Lung (tissue), 17 donors: ENCODE measurements at places on chromosomes 4 and X. TPM values are rescaled to one million over a fixed set of nuclear protein-coding genes. Genes with fewer than 3 reads are reported as not detected.

Gene DNAJB14
- 24.1 TPM for polyA plus RNA-seq

Gene DNAAF6
- 2.7 TPM for polyA plus RNA-seq

Gene SERPINA7
- polyA plus RNA-seq, result not detected

- DNase-seq, result no peak
These were observed 801.9 kb downstream of the TECRL start for GRCh38 chr4:63607169-63607872.

DNA sequence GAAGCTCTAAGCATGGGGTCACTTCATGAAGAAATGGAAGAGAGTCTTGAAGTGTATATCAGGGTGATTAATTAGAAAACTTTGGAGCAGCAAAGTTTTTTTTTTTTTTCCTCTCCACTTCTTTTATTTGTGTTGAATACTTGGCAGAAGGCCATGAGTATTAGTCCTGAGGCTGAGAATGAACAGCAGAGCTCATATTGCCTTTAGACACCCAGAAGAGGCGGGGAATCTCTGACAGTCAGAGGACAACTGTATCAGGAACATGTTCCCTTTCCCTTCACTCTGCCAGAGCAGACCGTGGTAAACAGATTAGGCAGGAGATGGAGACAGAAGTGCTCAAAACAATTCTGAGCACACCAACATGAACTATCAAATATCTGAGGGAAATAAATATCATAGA lies 300.9 kb downstream of the FAM47A start:
- DNase-seq, result peak; percentile 7

DNA sequence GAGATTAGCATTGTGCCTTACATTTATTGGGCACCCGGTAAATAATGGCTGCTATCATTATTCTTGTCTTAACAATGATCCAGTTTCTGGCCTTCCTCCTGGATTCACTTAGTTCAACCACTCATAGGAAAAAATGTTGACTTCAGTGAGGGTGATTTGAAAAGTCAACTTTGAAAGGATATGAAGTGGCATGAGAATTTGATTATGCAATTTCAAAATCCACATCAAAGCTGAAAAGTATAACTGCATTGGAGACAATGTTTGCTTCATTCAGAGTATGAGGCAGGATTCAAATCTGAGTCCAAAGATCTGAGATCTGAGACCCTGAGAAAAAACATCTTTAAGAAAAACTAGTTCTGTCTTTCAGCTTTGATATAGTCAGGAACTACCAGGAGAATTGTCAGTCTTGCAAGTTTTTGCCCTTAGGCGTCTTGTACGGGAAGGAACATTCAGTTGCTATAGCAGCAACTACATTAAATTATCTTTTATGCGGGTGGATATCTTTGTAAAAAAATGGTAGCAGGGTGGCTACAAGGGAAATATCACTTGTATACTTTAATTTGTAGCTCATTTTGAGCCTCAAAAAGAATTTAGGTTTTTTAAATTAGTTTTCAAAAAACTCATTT lies 587.5 kb upstream of the LCORL start:
- DNase-seq, result peak; percentile 43

DNA sequence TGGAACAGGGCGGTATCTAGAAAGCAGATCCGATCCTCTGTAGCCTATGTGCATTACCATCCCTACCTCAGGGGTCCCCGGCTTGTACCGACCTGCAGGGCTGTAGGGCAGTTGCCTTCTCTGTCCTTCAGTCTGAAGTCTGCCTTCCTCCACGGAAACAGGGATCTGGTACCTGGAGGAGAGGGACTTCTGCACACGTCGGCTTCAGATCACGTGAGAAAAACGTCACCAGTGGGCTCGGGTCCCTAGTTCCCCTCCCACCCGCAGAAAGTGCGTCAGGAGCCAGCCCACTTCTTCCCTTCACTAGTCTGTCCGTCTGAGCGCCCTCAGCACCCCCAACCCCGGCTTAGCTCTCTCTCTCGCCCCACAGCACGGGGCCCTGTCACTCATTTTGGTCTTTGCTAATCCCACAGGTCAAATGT lies at the start of gene TCEAL5:
Gene TCEAL5, minus strand, starts transcription at position 170 of the 422 bp plus-strand sequence. CDS start 2,187 bp downstream, outside the sequence.
- DNase-seq, result peak; percentile 15

DNA sequence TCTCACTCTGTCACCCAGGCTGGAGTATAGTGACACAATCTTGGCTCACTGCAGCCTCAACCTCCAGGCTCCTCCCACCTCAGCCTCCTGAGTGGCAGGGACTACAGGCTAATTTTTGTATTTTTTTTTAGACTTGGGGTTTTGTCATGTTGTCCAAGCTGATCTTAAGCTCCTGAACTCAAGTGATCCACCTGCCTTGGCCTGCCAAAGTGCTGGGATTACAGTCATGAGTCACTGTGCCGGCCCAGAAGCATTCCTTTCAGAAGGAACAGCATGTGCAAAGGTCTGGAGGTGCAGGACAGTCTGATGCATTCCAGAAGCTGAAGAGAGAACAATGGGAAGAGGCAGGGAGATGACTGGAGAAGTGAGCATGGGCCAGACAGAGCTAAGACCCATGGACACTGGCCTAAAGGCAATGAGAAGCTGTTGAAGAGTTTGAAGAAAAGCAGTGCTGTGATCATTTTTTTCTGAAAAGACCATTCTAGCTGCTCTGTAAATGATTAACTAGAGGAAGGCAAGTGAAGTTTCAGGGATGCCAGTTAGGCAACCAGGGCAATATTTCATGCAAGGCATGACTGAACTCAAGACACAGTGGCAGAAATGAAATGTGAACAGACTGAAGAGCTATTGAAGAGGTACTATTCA lies 43.2 kb downstream of the MANBA start:
- no peak for DNase-seq

DNA sequence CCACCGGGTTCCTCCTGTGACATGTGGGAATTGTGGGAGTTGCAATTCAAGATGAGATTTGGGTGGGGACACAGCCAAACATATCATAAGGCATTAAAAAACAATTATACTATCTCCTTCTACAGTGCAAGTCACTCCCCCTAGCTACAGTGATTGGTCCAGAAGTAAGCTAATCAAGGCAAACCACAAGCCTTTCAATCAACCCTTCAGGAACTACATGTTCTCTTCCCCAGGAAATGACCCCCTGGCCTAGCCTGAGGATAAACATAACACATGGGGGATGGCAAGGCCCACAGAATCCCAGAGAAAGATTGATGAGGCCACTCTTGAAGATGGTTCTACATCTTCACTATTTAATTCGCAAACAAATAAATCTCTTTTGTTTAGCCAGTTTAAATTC lies 25.2 kb upstream of the FAM241A start:
- DNase-seq, result no peak

DNA sequence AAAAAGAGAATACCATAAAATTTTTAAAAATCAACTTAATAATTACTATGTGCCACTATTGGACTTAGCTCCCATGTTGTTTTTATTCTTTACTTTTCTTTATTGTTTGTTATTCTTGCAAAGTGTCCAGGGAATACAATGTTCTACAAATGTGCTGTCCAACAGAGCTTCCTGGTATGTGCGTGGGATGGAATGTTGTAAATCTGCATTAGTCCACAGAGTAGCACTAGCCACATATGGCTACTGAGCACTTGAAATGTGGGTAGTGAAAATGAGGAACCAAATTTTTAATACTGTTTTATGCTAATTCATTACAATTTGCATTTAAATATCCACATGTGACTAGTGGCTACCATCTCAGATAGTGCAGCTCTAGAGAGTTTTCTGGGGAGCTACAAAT lies 14.3 kb upstream of the CORIN start:
- DNase-seq, result no peak

DNA sequence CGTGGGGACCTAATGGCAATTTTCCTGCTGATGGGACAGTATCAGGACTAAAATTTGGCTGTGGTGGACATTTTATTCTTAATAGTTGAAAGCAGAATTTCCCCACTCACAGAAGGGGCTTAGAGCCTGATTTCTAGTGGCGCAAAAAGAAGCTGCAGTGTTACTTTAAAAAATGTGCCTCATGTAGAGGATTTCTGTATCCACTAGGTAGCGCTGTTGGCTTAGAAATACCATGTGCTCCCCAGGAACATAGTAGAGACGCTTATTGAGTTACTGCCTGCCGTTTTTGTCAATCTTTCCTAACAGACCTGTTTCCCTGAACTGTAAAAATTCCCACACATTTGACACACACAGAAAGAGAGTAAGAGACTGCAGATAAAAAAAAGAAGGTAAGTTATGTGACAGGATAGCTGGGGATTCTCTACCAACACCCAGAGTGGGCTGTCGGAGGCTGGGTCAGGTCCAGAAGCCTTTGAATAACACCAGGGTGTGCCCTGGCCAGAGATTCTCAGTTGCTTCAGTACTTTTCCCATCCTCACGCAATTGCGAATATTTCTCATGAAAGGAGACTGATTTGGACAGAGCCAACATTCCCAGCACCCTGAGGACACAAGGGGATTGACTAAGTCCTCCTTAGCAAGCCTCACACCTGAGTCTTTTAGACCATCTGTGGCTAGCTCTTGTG lies 88.4 kb downstream of the ZXDA start:
- peak; percentile 54 for DNase-seq

DNA sequence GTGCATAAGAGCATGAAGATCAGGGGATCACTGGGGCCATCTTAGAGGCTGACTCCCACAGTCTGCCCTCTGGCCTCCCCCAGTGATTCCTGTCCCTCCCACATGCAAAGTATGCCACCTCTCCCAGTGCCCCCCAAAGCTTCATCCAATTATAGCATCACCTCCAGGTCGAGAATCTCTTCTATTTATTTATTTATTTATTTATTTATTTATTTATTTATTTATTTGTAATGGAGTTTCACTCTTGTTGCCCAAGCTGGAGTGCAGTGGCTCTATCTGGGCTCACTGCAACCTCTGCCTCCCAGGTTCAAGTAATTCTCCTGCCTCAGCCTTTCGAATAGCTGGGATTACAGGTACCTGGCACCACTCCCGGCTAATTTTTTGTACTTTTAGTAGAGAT lies 50.1 kb downstream of the BCORL1 start:
- DNase-seq, result no peak

DNA sequence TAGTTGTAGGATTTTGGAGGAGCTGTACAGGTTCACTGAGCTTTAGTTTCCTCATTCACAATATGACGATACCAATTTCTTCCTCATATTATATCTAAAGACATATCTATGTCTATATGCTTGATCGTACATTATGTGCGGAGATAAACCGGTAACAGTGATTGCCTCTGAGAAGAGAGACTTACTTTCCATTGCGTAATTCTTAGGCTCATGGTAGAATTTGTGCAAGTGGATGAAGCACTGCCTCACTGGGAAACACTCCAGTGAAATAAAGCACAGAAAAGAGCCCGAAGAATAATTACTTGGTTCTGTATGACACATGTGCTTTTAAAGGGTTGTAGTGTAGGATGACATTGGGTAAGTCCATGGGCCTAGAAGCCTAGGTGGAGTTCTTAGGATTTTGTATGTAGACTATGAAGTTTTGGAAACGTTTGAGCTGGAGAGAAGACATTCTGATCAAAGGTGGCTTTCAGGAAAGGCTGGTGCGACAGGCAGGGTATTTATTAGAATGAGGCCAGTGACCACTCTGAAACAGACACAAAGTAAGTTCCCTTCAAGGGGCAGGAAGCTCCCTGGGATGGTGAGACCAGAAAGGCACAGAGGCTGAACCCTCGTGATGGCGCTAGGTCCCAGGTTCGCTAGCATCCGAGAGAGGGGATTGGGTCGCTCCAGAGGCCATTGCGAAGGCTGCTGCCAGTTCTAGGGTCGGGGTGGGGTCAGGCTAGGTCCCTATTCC lies 649 bp upstream of the VBP1 start:
- no peak for DNase-seq

DNA sequence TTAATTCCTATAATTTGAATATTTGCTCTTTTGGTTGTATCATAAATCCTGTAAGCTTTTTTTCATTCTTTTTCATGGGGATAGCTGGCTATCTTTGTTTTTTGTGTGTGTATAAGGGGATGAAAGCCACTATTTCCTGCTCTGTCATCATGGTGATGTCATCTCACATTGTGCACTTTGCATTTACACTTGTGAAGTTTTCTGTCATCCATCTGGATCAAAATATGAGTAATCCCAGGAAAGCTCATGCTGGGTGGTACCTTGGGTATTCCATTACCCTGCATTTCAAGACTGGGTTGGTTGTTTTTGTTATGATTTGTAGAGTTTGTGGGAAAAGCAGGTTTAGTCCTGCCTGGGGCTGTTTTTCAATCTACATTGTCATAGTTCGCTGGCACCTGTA lies 367.3 kb downstream of the CHIC1 start:
- no peak for DNase-seq

DNA sequence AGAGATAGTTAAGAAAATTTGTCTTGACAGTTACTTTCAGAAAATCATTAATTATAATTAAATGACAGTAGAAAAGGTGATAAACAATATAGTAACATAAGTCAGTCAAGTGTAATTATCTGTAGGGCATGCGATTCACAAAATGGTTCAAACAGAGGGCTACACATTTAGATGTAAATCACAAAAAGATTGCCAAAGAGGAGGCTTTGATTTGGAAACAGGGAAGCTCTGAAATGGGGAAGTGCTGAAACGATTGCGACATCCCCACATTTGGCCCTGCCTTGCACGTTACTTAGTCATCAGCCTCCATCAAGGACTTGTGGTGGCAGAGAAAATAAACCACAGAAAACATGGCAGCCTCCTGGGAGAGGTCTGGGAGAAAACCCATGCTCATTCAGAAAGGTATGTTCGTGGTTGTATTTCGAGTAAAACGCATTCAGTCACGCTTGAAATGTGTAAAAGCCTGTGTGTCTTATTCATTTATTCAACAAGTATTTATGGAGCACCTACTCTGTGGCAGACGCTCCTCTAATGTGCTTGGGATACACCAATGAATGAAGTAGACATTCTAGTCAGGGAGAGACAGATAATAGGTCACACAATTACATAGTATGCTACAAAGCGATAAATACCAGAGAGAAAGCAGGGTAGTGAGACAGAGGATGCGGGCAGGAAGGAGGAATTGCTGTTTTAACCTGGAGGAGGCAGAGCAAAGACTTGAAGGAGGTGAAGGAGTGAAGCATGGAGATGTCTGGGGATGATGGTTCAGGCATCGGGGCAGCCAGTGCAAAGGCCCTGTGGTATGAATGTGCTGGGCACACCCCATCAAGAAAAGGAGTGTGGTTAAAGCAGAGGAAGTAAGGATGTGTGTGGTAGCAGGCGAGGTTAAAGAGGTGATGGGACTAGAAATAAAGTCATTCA lies 7.8 kb downstream of the RBM47 start:
- peak; percentile 88 for DNase-seq

- DNase-seq, result no peak
These were observed 735.3 kb upstream of the TENM3 start for GRCh38 chr4:181507938-181508337.

GRCh38 chr4:139317635-139318034 lies 15.4 kb upstream of the NDUFC1 start:
- no peak for DNase-seq
